ENCODE measurements at places on chromosomes 7 and 10.

GRCh38 chr7:3057066-3057420 is 13.4 kb upstream of the CARD11 start:
- DNase-seq = peak; percentile 19

- no peak for DNase-seq
Measured at GRCh38 chr7:109868215-109868860, 1222.6 kb upstream of the LRRN3 start.

DNA sequence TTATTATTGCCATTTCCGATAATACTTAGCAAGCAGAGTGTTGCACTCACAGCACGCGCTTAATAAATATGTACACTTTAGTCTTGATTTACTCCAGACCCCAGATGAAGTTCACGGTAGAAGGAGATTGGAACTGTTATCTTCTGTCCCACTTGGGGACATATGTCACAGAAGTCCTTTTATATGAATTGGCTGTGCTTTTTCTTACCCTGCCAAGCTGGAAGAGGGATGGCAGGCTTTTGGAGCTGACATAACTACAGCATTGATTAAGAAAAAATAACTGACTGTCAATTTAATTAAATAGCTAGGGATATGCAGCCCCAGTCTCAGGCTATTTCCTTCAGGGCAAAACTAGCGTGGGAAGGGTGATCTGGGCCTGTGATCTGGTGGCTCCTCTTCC is 182.2 kb downstream of the SH2D4B start:
- DNase-seq = no peak

DNA sequence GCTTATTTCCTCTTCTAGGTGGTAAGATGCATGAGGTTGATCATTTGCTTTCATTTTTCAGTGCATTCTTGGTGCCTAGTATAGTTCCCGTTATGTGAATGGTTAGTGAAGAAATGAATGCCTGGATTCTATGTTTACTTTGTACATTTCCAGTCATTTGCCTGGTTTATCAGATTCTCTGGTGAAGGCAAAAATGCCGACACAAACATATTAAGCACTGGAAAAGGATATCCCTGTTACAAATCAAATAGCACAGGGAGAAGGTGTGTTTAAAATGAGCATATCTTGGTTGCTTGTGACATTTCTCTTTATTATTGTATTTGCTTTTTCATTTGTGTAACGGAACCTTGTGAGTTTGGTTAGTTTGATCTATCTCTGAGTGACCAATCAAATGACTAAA is 211.3 kb downstream of the MBL2 start:
- DNase-seq = no peak

DNA sequence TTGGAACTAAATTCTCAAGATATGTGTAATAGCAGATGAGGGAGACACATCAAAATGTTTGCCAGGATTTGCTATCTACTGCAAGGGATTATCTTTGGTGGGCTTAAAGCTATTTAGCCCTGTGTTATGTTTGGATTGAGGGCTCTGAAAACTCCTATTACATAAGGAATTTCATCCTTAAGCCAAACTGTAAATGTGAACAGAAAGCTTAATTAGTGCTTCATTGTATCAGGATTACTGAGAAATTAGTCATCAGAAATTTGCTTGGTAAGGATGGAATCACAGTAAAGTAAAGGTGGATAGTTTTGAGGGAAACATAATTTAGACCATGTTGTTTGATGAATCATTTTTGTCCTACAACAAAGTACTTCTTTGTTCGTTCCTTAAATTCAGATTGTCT is 8.3 kb downstream of the ANKRD7 start:
- no peak for DNase-seq

GRCh38 chr10:72303424-72304128 is 29.9 kb downstream of the DDIT4 start:
- no peak for DNase-seq

DNA sequence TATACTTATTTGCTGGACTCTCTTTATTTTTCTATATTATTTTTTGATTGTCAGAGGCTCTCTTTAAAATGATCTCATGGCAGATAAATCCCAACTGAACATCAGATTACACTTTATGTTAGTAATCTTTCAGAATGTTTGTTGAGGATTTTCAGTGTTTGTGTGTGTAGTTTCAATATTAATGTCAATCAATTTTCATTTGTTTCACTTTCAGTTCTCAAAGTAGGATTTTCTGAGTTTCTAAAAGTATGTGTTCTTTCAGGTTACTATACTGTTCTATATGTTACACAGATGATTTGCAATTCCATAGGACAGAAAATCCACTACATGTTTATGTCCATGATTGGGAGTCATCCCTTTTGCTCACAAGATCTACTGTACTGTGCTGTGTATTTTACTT is 311.9 kb upstream of the POT1 start:
- no peak for DNase-seq

DNA sequence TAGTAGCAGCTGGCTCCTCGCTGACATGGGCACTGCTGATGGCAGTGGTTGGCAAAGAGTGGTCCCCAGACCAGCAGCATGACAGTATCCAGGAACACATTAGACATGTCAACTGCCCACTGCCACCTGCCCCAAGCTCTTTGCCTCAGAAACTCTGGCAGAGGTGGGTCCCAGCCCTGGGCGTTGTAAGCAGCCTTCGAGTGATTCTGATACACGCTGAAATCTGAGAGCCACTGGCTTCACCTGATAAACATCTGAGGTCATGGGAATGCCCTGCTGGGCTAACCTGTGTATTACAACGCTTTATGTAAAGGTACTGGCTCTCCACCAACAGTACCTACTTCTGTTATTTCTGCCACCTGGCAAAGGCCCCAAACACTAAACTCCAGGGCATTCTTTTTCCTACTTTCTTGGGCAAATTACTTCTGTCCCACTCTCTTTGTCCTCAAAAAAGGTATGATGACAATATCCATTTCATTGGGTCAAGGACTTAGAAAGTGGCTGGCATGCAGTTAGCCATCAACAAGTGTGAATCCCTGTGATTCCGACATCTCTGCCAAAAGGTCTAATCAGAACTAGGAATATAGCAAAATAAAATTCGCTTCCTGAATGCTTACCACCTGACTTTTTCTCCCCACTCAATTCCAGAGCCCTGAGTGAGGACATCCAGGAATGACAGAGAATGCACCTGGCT is 9.2 kb downstream of the SGMS1 start:
- no peak for DNase-seq

DNA sequence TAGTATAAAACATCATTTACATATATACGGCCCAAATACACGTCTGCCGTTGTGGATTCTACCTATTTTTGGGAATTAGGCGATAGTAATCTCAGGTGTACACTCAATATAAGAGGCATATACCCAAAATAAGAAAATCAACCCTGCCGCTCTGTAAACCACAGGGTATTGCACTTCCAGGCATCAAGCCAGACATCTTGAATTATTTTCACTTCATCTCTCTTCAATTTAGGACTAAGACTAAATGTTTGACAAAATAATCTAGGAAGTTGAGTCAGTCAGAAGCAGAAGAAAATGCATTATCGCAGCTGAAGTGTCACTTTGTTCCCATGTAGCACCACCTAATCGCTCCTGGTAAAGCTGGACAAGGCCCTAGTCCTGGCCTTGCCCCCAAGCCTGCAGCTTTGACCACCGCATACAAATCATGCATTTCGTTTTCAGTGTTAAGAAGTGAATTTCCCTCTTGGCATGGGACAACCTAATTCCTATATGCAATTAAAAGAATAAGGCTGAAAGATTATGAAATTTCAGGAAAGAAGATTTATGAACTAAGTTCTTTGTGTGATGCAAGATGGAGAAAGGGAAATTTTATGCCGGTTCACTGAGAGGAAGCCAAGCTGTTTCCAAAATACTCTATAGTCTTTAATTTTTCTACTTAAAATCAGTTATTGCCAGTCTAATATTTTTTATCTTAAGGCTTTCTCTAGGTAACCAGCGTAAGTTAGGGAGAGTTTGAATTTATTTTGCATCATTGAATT is 26.0 kb downstream of the CABCOCO1 start:
- DNase-seq = no peak

DNA sequence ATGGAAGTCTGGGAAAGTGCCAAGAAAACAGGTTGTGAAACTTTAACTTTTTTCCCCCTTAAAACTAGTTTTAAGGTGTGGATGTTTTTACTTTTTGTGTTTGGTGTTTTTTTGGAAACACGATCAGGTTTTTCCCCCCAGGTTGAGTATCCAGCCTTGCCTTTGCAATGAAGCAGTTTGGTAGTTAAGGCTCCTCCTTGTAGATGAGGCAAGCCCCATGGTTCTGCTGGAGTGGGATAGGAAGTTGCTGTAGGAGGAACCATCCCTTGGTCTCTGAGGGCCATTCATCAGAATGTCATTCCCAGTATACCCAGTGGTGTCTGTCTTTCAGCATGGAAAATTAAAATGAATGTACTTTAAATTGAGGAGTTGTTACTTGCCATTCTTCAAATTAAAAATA is 2.7 kb downstream of the CUL1 start:
- DNase-seq = no peak

GRCh38 chr7:51187941-51188340 is 128.7 kb downstream of the COBL start:
- no peak for DNase-seq

DNA sequence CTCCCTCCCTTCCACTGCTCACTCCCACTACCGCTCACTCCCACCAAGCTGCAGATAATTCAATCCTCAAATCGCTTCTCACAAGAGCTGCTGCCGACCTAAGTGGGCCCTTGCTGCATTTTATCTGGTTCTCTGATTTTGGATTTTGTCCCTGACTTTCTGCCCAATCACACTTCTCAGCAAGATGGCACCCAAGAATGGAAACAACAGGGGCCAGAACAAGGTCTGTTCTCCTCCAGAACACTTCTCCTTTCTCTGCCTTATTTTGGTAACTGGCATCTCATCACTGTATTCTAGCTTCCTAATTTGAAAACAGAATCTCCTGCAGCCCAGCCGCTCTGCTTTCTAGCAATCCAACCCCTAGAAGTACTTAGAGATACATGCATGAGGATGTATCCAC is 172.8 kb downstream of the GRID1 start:
- DNase-seq = no peak

- DNase-seq = no peak
Measured at GRCh38 chr7:124031919-124032318, 948 bp downstream of the TMEM229A start.

- no peak for DNase-seq
Measured at GRCh38 chr10:86712317-86712707, 44.0 kb downstream of the LDB3 start.

DNA sequence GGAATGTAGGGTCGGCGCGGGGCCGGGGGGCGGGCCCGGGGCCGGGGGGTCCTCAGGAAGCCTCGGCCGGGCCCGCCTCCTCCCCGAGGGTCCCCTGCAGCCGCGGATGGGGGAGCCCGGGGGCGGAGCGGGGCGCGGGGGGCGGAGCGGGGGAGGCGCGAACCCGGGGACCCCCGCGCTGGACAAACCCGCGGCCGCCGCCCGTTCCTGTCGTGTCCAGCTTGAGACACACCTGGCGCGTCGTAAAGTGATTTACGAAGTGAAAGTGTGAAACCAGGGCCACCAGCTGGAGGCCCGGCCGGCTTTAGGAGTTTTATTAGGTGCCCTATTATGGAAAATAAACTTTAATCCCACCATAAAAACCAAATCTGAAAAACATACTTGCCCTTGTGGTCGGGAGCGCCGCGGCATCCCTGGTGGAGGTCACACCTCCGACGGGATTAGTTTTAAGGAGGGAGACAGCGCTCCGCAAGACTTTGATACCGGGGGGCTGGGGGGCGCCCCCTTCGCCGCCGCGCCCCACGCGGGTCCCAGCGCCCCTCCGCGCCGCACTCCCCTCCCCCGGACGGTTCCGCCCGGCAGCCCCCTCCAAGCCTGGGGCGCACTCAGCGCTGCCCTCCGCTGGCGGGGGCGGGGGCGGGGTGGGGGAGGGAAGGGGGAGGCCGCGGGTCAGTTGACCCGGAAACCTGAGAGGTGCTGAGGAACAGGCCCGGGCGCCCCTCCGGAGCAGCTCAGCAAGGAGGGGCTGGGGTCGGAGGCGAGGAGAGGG is 10.3 kb downstream of the MNX1 start:
- DNase-seq = peak; percentile 71

- DNase-seq = peak; percentile 59
Measured at GRCh38 chr10:11403116-11403515, 208.3 kb downstream of the USP6NL start.

- DNase-seq = no peak
Measured at GRCh38 chr7:145691377-145691914, 425.2 kb upstream of the CNTNAP2 start.

DNA sequence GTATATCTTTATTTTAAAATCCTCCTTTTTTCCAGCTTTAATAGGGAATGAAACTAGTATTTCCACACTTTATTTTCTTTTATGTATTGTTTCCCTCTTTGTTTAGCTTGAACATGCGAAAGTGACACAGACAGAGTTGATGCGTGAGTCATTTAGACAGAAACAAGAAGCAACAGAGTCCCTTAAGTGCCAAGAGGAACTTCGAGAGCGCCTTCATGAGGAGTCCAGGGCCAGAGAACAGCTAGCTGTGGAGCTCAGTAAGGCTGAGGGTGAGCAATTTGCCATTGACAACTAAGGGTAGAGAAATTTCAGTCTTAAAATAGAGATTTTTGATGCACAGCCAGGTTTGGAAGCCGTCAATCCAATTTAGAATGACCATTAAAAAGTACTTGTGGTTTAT is 73.1 kb downstream of the CYP51A1 start:
- DNase-seq = no peak

DNA sequence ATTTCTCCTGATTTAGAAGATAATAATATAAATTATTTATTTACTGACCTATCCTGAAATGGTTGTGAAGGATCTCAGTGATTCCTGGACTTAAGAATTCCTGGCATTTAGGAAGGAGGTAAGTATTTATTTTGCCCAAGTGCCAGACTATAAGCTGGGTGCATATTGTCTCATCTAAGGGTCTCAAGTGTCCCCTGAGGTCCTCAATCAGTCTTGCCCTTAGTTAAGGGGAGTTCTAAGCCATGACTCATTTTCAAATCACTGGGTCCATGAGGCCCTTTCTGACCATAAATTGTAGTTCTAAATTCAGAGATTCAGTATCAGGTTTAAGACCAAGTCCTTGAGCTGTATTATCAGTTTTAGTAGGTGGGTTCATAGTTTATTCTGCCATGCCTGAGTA is 251.6 kb upstream of the MEOX2 start:
- no peak for DNase-seq

DNA sequence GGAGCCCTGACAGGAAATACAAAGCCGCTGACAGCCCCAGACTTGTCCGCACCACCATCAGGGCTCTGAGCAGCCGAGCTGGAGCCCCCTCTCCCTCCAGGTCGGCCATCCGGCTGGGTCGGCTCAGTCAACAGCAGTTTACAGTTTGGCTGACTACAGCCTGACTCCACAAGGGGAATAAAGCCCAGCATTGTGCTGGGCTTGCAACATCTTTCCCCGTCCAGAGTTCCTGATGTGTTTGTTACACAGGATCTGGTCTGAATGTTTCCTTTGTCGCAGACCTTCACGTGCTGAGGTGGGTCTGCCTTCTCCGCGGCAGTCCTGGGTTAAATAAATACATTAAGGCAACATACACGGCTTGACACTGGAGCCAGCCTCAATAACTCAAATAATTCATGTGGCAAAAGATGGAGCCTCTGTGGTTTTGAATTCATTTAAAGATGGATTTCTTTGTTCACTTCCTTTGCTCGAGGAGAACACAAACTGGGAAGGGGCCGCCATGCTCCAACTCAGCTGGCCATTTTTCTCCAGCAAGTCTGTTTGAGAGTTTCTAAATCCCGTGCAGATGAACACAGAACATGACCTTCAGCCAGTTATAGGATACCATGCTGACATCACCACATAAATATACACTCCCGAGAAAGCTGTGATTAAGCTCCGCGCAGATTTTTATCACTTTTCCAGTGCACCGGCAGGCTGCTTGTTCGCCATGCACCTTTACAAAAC is 192.1 kb downstream of the WDR11 start:
- no peak for DNase-seq

All from small intestine (tissue), 16 donors.